Stimulated activated naive CD8-positive, alpha-beta T cell treated with anti-CD3 and anti-CD28 coated beads, Interleukin-15, Interleukin-2, amounts not matched to agents 100 U/mL and 50 U/mL, for 24 hours (primary cell): ENCODE measurements at places on chromosomes 4 and X.

- no peak for DNase-seq
Measured at GRCh38 chr4:38717604-38718003, 53.6 kb downstream of the KLF3 start.

DNA sequence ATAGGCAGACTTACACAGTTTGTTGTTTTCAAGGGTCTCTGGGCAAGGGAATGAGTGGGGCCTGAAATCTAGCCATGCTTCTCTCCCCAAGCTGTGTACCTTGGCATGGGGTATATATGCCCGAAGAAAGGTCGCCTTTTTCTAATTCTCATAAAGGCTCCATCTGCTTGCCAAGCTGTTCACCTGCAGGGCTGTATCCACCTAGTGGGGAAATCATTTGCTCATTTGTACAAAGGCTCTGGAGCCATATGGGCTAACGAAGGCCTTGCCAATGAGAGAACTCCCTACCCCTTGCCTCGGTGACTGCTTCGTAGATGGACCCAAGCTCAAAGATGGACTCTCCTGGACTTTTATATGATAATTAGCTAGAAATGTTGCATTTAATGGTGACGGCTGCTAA, 1097.0 kb downstream of the PDHA2 start:
- DNase-seq = no peak

DNA sequence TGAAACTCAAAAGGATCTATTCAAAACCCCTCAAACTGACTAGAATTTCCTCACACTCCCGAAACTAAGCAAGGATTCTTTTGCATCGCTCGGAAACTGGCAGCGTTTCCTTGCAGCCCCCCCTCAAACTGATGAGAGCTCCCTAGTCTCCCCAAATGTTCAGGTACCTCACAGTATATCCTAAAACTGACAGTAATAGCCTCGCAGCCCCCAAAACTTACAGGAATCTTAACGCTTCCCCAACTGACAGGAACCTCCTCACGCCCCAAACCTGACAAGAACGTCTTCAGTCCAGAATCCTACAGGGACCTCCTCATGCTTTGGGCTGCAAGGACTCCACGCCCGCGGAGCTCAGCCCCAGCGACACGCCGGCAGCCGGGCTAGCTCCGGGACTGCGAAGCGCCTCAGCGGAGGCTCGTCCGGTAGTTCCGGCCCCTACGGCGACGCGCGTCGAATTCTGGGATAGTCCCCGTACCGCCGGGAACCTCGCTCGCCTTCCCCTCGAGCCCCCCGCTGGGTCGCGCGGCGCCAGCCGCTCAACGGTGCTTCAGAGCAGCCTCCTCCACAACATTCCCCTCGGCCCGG, 640 bp downstream of the PHF8 start:
- DNase-seq = peak; percentile 45

DNA sequence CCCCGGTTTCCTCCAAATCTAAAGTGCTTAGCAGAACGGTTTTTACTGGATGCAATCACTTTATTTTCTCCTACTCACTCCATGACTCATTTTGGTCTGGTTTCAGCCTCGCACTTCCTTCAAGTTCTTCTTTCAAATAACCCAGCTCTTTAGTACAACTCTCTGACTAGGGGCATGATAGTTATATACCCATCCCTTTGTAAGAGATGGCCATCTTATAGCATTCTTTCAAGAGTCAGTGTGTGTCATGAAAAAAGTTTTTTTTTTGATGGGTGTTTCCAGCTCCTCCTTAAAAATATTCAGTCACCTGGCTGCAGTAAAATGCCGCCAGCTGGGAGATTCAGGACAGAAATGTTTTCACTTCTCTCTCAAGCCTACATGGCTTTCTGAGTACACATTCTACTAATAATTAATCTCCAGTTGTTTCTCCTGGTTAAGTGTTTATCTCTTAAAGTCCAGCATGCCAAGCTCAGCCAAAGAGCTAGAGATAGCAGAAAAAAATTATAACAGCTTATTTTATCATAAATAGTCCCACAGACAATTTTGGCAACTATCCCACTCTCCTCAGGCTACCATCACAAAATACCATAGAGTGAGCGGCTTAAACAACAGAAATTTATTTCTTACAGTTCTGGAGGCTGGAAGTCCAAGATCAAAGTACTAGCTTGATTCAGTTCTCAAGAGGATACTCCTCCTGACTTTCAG, 139.3 kb downstream of the GASK1B start:
- DNase-seq = no peak

DNA sequence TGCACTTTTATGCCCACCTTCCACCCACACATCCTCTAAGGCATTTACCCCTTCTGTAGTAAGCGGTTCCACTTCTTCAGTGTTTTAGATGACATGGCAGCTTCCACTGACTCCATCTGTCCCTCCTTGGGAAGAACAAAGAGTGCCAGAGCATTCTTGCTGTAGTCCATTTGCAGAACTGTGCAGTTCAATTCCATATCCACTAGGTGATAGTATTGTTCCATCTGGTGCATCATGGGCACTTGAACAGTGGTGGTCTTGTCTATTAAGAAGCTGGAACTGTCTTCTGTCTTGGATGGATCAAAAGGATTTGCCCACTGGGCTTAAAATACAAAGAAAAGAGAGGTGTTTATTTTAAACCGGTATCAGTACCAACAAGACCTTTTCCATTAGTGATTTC, 3.5 kb downstream of the SERPINA7 start:
- no peak for DNase-seq
